Ureter (tissue), 1 donor: ENCODE measurements at places on chromosomes 2 and 18. TPM values are rescaled to one million over a fixed set of nuclear protein-coding genes. Genes with fewer than 3 reads are reported as not detected.

GRCh38 chr18:10336749-10337350 lies 117.6 kb upstream of the APCDD1 start:
- peak; percentile 27 for DNase-seq

- DNase-seq, result no peak
These were observed 85.4 kb upstream of the ALPP start for GRCh38 chr2:232293191-232293590.

The NTSR2 gene
- total RNA-seq, result not detected

The MIB1 gene
- 45.3 TPM for total RNA-seq

The MAL gene
- 19.2 TPM for total RNA-seq
